ENCODE measurements at places on chromosomes 1 and 21. TPM values are rescaled to one million over a fixed set of nuclear protein-coding genes. Genes with fewer than 3 reads are reported as not detected.

- no peak for DNase-seq
Observed at GRCh38 chr1:111629190-111629954, 9.8 kb downstream of the RAP1A start.

GRCh38 chr1:47238935-47239592 is 7.0 kb upstream of the TAL1 start:
- DNase-seq: no peak

GRCh38 chr1:60224523-60224922 is 151.0 kb upstream of the C1orf87 start:
- DNase-seq: no peak

- DNase-seq: no peak
Observed at GRCh38 chr1:234660536-234661316, 50.7 kb upstream of the IRF2BP2 start.

Gene OR2L3
- not detected for polyA plus RNA-seq

Gene SEMA4A
- polyA plus RNA-seq: 0.82 TPM

Data from psoas muscle (tissue), 8 donors.